ENCODE measurements at places on chromosomes 2 and 18.

DNA sequence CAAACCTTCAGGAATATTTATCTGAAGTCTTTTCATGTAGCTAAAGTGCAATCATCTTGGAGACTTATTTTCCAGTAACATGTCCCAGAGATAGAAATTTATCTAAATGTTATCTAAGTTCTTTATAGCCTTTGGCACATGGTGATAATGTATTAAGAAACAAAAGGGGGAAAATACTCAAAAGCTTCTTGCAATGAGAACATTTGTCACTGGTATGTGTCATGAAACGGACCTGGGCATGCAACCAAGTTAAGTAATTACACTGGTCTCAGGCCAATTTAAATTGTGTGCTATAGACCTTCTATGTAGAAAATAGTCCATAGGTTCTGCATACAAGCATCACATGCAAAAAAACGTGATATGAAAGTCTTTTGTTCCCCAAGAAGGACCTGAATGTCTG is 136.2 kb downstream of the SLC8A1 start:
- H3K4me3 ChIP-seq = no peak overlapping the region
- H3K27me3 ChIP-seq = no peaks in the 10 kb centered on the region
- no peak for DNase-seq
- peak overlapping the region; percentile 37 for H3K27ac ChIP-seq
- H3K36me3 ChIP-seq = no peaks in the 10 kb centered on the region

GRCh38 chr18:35099911-35100310 is 58.7 kb downstream of the MAPRE2 start:
- no peaks in the 10 kb centered on the region for H3K4me1 ChIP-seq
- H3K36me3 ChIP-seq = no peaks in the 10 kb centered on the region
- no peaks in the 10 kb centered on the region for H3K27me3 ChIP-seq
- no peak overlapping the region for H3K4me3 ChIP-seq
- H3K27ac ChIP-seq = no peak overlapping the region
- no peak for DNase-seq

- no peak for DNase-seq
- no peak overlapping the region for H3K4me3 ChIP-seq
- H3K36me3 ChIP-seq = no peaks in the 10 kb centered on the region
- H3K4me1 ChIP-seq = no peaks in the 10 kb centered on the region
- H3K27me3 ChIP-seq = no peaks in the 10 kb centered on the region
- no peak overlapping the region for H3K27ac ChIP-seq
Measured at GRCh38 chr2:121818546-121818945, 63.1 kb downstream of the TSN start.

GRCh38 chr18:58813561-58814225 is 51.0 kb upstream of the ZNF532 start:
- no peak overlapping the region for H3K4me3 ChIP-seq
- H3K27me3 ChIP-seq = no peaks in the 10 kb centered on the region
- peak overlapping the region; percentile 55 for H3K27ac ChIP-seq

DNA sequence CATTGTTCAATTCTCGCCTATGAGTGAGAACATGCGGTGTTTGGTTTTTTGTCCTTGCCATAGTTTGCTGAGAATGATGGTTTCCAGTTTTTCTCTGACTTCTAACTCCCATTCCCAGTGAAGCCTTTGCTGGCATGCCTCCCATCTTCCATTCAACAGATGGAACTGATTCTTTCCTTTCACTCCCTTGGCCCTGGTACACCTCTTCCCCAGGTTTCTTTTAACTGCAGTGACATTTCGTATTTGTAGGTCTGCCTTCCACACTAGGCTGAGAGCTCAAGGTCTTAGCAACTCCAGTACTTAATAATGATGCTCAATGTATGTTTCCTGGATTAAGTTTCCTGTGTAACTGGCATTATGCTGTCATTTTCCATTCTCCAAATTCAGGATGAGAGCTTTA is 48.5 kb downstream of the GAREM1 start:
- H3K4me3 ChIP-seq = no peak overlapping the region
- H3K4me1 ChIP-seq = no peaks in the 10 kb centered on the region
- no peak for DNase-seq
- H3K27ac ChIP-seq = no peak overlapping the region

DNA sequence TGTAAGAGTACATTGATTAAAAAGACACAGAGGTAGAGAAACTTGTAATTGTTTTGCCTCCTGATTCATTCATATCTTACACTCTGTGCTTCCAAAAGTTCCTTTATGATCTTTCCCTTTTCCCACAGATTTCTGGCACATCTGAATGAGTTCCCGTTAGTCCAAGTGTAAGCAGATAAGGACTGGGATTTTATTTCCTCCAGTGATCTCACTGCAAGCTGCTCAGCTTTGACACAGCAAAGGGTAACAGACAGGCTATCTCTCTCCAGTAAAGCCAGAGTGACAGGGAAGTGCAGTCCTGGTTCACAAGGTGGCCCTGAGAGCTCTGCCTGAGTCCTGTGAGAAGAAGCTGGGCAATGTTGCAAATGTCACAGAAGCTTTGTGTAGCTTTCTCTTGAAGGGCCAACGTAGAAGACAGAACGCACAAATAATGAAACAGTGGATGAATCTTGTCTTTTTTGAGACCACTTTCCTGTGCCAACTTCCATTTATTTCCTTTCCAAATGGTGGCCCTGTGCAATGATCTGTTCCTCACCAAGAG is 32.5 kb upstream of the KCNE4 start:
- H3K36me3 ChIP-seq = no peaks in the 10 kb centered on the region
- no peaks in the 10 kb centered on the region for H3K27me3 ChIP-seq
- no peak overlapping the region for H3K4me3 ChIP-seq
- no peak overlapping the region for H3K27ac ChIP-seq
- H3K4me1 ChIP-seq = no peaks in the 10 kb centered on the region

All from uterus (tissue), 4 donors.